NCI-H82 (cell line): ENCODE measurements at places on chromosomes 6 and 20.

DNA sequence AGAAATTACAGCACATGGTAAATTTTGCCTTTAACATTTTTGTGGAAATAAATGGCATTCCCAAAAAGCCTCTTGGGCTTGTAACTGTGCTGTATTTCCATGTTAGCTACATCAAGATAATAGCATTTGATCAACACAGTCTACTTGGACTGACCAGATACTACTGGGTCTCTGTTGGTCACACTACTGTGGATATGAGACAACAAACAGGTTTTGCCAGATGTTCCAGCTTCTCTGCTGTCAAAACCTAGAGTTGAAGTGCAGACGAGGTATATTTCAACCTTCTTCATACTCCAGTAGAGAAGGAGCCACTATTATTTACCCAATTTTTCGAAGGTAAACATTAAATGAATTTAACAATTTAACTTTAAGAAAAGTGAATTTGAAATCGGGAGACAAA is 284.7 kb upstream of the CITED2 start:
- DNase-seq: no peak

- DNase-seq: no peak
Measured at GRCh38 chr20:21240394-21240793, 62.7 kb upstream of the XRN2 start.

- no peak for DNase-seq
Measured at GRCh38 chr6:81228912-81229555, 523.4 kb downstream of the TENT5A start.

GRCh38 chr6:64062960-64063683 is 427.5 kb downstream of the PHF3 start:
- DNase-seq: no peak

DNA sequence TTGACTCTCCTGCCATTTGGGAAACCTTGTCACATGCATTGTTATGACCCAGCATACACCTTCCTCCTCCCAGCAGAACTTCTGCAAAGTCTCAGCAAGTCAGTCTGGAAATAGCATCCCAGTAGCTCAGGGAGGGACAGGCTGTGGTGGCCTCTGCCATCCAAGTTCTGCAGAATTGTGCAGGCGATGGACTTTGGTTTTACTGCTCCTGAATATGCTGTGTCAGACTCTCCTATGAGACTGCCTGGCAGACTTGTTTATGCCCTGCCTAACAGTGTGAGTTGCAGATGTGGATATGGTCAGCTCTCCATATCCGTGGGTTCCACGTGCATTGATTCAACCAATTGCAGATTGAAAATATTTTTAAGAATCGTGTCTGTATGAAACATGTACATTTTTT is 52.8 kb downstream of the SNRNP48 start:
- DNase-seq: no peak

DNA sequence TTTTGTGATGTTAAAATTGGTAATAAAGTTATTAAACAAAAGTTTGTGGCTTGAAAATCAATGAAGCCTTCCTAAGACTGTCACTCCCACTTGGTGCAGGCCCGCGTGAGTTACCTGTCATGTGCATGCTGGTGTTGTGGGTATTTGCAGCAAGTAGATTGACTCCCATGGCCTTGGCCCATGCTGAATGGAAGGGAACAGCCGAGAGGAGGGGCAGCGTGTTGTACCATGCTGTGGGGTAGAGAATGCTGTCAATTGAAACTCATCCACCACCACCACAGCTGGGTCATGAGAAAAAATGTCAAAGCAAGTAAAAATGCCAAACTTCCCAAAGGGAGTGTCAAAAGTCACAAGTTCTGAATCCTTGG is 12.7 kb upstream of the VNN1 start:
- DNase-seq: no peak

GRCh38 chr20:60482221-60483008 is 524.2 kb downstream of the CDH26 start:
- no peak for DNase-seq

DNA sequence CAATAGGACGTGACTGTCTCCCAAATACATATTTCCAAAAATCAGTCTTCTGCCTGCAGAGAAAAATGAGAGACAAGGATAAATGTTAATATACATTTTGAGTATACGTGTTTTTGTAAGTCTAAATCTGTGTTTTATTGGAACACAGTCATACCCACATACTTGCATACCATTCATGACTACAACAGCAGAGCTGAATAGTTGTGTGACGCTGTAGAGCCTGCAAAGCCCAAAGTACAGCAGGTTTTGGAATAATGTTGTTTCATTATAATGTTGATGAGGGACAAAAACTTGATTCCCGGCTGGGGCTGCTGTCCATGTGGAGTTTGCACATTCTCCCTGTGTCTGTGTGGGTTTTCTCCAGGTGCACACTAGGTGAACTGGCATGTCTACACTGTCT is 23.8 kb upstream of the FBXO9 start:
- no peak for DNase-seq

GRCh38 chr6:167721291-167721690 is 105.4 kb upstream of the AFDN start:
- no peak for DNase-seq

DNA sequence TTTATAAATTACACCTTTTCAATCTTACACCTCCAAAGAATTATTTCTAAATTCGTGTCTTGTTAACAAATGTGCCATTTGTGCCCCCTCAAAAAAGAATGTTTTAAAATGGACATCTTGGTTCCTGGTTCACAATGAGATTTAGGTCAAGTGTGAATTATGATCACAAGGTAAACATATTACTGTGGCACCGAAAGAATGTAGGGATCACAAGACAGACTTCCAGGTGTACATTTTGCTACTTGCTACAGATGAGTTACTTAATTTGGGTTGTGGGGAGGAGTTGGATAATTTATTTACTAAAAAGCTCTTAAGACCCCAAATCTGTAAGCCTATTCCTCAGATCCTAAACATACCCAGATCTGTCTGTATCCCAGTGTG is 25.0 kb upstream of the ADTRP start:
- no peak for DNase-seq

GRCh38 chr6:134029495-134030455 is 22.6 kb downstream of the SLC2A12 start:
- no peak for DNase-seq

GRCh38 chr6:25056130-25056529 is 120.4 kb upstream of the RIPOR2 start:
- no peak for DNase-seq

DNA sequence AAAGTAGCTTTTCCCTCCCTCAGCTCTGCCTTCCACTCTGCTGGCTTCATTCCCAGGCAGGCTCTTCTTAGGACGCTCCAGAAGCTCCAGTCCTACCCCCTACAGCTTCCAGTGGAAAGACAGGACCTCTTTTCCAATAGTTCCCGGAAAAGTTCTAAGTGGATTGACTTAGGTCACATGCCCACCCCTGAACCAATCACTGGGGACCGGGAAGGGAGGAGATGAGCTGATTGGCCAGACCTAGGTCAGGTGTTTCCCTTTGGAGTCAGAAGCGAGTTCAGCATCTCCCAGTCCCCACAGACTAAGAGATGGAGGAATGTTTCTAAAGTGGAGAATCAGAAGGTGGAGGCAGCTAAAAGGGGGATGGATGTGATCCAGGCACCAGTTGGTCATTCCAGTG is 62.9 kb upstream of the KCNG1 start:
- peak; percentile 9 for DNase-seq

GRCh38 chr6:101544286-101544685 is 150.8 kb downstream of the GRIK2 start:
- peak; percentile 4 for DNase-seq

DNA sequence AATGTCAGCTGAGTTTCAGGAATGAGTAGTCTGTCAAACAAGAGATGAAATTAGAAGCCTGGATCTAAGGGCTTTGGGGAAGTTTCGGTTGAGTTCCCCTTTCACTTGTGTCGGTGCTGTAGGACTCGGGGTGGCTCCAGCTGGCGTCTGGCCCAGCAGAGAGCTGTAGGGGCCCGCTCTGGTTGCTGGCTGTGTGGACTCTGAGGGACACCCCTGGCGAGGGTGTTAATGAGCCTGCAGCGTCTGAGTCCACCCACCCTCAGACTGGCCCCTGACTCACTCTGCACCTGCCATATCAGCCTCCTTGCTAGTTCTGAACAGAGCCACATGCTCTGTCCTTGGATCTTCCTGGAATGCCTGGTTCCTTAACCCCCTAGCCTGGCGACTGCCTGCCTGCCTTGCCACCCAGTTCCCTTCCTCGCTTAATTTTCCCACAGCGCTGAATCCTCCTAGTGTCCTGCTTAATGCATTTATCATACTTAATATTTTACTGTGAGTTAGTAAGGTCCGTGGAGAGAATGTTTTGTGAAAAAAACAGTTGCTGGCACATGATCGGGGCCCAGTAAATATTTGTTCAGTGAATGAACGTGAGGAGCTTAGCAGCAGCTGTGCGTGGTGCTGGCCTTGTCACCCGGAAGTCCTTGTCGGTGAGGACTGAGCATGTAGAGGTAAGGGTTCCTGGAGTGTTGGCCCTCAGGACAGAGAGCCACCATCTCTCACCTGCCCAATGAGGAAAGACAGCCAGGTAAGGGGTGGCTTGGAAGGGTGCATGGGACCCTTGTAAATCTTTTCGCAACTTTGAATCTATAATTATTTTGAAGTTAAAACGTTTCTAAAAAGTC is 1.6 kb downstream of the DNAJC5 start:
- peak; percentile 55 for DNase-seq

DNA sequence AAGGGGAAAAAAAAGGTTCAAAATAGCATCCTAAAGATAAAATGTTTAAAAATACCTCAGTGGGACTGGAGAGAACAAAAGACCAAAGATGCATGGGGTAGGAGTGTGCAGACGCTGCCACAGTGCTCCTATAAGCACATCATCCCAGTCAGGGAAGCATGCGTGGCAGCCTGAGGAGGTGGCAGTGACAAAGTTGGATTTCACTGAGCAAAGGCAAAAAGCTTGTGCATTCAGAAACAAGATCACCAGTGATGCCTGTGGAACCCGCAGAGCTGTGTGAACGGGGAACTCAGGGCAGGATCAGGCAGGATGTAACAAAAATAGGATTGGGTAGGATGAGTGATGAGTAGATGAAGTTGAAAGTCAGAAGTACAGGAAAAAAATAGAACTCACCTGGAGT is 116.1 kb downstream of the RIMS1 start:
- DNase-seq: no peak

DNA sequence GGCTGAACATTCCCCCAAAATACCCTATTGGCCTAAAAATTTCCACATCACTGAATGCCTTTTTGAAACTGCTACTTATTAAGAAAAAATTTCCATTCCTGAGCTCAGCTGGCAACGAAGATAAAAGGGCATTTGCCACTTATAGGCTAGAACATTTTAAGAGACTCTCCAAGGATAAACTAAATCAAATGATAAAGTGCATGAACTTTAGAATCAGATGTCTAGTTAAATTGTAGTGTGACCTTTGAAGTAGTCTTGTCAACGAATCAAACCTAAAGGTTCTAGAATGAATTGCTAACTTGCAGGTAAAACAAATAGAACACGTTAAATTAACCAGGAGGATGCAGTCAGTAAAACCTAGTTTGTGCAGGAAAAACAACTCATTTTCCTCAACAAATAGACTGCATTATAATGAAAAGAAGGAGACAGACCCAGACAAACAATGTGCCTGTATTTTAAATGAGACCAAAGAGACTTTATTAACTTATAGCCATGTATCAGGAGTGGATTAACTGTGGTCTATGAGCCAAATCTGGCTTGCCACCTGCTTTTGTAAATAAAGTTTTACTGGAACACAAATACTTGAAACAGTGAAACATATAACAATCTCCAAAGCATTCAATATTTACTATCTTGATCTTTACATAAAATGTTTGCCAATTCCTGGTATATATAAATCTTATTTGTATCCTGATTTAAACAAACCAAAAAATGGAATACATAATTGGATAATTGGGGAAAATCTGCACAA is 184.4 kb downstream of the MEI4 start:
- peak; percentile 36 for DNase-seq

GRCh38 chr6:161200610-161201370 is 73.1 kb downstream of the AGPAT4 start:
- peak; percentile 48 for DNase-seq

DNA sequence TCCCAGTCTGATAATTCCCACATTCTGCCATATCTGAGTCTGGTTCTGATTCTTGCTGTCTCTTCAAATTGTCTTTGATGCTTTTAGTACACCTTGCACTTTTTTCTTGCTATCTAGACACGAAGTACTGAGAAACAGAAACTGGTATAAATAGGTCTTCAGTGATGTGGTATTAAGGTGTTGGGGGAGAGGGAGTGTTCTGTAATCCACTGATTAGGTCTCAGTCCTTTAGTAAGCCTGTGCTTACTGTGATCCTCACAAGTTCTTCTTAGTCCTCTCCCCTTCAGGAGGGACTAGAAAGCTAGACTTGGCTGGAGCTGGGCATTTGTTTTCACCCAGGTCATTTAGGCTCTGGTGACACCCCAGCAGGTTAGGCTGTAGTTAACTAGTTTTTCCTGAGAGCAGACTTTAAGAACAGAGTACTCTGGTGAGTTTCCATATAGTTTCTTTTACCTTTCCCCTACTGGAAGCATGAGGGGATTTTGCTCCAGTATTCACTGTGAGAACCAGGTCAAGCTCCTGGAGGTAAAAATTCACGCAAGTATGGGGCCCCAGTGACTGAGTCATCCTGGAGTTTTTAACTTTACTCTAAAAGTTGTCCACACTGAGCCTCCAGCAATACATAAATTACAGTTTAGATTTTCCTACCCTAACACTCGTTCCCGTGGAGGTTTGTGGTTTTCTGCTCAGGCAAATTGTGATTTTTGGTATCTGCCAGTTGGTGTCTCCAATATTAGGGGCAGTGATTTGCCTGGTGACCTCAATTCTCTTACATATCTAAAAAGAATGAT is 154.6 kb downstream of the CDKAL1 start:
- DNase-seq: peak; percentile 97

- peak; percentile 95 for DNase-seq
Measured at GRCh38 chr20:56468316-56469076, at the start of gene RTF2. Gene RTF2 (plus strand): TSS chr20:56468627. CDS start chr20:56468698, 71 bp downstream.

GRCh38 chr20:60381643-60382400 is 423.6 kb downstream of the CDH26 start:
- DNase-seq: no peak

GRCh38 chr20:9172851-9173250 is 104.0 kb downstream of the PLCB4 start:
- peak; percentile 4 for DNase-seq

DNA sequence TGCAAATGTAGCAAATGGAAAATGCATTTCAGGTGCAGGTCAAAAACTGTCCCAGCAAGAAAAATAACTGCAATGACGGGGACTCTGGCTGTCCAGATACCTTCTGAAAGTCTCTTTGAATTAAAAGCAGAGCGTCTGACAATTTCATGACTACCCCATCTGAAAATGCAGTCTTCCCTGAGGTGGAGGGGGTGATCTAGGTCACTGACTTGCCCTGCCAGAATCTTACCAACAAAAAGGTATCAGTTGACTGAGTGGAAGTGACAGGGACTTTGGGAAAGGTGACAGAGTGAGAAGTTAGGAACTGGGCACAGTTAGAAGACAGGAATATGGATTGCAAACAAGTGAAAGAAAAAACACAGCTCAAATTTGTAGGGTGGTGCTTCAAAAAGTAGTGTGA is 402.2 kb downstream of the DHX35 start:
- no peak for DNase-seq
